Pons (tissue), 1 donor: ENCODE measurements at places on chromosomes 4 and X.

GRCh38 chr4:162170509-162170908, 6.7 kb upstream of the FSTL5 start:
- no peak for DNase-seq

GRCh38 chrX:37820646-37821045, 26.7 kb downstream of the DYNLT3 start:
- no peak for DNase-seq

GRCh38 chr4:152394791-152395190, 141.1 kb downstream of the FBXW7 start:
- no peak for DNase-seq

DNA sequence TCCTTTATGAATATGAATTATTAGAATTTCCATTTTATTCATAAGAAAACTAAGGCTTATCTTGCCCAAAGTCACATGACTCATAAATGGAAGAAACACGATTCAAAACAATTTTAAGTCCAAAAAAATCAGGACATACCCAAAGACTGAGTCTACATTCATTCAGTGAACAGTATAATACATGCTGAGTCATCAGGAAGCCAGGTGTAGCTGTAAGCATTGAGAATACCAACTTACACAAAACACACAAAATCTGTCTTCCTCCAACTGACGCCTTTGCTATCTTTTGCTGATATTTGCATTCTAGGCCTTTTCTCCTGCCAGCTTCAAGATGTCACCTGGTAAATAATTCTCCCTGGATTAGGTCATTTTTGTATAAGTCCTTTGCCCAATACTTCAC, 520.1 kb upstream of the GALNT7 start:
- no peak for DNase-seq

DNA sequence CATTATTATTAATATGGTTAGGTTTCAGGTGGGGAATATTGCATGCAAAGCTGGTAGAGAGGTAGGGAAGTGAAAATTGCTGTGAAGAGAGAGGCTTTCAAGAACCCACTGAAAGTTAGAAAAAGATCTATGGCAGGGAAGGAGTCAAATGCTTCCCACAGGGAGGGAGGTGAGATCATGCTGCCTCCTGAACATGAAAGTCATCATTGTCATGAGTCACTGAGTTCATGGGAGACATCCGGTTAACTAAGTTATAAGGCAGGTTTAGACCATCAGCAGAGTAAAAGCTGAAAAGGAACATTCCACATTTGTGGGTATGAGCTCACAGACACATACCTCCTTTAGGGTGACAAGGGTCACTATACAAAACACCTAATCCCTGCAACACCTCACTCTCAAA, 16.2 kb downstream of the GATB start:
- DNase-seq, result no peak
